GM12864 (cell line): ENCODE measurements at places on chromosomes 6 and 20.

DNA sequence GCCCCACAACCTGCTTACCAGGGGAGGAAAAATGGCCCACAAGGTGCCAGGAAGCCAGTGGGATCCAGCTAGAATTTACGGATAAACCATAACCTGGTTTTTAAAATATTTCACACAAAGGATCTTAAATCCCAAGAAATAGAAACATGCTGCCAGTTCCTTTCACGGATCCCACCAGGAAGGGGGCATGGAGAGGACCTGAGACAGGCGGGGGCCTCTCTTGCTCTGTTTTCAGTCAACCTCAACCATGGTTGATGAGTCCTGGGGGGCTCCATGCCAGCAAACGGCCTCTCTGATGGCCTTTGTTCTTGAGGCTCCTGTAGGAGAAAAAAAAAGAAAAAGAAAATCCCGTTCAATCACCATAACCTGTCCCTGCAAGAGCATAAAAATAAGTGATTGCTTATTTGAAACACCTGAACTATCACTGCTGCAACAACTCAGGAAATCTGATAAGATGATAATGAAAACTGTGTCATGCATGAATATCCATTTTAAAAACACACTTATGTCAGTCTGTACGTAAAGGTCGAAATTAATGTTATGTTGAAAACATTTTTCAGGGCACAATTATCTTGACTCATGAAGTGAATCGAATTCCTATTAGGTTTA, 125.8 kb upstream of the CST7 start:
- DNase-seq: no peak

GRCh38 chr20:47929368-47930115, 144.3 kb upstream of the SULF2 start:
- no peak for DNase-seq

GRCh38 chr6:37273690-37274089, 15.7 kb upstream of the TMEM217 start:
- no peak for DNase-seq

DNA sequence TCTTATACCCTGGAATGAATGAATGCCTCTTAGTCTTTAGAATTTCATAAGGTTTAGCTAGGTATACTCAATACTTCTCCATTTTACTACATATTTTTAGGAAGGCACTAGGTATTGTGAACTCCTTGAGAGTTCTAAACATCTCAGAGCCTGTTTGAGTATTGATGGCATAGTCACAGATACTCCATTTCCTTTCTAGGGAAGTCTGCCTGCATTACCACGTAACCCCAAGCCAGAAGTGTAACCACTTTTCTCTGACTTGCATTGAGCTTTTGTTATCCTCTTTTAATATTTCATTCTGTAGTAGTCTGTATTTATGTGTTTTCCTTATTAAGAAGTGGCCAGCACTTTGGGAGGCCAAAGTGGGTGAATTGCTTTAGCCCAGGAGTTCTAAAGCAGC, 12.2 kb downstream of the TOP1 start:
- DNase-seq: no peak

DNA sequence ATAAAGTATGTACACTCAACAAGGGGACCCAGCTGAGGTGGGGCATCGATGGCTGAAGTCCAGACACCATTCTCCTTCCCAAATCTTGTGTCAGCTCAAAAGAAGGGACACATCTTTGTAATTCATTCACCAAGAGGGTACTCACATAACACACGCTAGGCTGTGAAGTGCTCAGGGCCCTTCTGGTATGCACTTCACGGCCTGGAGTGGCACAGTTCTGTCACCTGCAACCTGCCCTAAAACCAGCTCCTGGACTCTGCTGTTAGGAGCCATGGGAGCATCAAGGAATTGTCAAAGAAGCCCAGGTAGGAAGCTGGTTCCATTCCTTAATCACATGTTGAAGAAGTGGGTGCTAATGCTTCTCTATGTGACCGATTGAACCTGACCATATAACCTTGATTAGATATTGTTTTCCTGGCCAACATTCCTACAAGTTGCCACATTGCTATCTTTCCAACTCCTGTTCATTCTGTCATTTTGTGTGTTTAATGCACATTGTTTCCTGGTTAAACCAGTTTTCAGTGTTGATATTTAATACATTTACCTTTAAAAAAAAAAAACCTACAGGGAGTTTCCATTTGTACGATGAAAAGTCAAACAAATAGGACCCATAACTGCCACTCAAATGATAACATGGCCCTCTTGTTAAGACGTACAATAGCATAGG, 127.3 kb downstream of the TNFRSF21 start:
- DNase-seq: no peak

DNA sequence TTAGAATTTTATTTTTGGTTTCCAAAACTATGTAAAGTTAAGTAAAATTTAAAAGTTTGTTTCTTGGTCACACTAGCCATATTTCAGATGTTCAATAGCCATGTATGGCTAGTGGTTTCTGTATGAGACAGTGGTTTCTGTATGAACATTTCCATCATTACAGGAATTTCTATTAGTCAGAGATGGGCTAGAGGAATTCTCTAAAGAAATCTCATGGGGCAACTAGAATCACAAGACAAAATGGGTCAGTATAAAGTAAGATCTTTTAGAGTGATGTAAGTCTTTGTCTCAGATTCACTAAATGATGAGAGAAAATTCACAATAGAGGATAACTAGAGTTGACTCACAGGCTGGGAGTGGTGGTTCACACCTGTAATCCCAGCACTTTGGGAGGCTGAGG, 149.0 kb downstream of the FUT9 start:
- no peak for DNase-seq

- no peak for DNase-seq
Measured at GRCh38 chr6:38554700-38555413, 84.9 kb downstream of the BTBD9 start.

GRCh38 chr20:5482791-5483190, 166.0 kb upstream of the PROKR2 start:
- no peak for DNase-seq

DNA sequence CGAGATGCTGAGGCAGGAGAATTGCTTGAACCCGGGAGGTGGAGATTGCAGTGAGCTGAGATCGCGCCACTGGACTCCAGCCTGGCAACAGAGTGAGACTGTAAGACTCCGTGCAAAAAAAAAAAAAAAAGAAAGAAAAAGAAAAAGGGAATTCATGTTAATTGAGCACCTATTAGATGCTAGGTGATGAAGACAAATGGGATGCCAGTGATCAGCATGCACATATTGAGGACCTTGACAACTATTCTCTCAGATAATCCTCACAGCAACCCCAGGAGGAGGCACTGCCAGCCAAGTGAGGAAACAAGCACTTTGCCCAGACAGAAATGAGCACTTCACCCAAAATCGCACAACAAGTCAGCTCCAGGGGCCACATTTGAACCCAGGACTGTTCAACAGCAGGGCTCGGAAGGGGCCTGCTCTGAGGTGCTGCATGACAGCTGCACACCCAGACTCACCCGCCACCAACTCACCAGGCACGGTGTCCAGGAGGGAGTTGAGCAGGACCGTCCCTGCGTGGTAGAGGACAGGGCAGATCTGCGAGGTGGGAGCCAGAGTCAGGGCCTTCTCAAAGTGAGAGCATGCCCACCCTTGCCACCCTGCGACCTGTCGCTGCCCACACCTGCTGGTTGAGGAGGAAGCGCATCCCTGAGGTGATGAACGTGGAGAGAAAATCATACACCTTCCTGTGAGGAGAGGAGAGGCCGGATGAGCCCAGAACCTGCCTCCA, 4.6 kb downstream of the PLTP start:
- DNase-seq: no peak

DNA sequence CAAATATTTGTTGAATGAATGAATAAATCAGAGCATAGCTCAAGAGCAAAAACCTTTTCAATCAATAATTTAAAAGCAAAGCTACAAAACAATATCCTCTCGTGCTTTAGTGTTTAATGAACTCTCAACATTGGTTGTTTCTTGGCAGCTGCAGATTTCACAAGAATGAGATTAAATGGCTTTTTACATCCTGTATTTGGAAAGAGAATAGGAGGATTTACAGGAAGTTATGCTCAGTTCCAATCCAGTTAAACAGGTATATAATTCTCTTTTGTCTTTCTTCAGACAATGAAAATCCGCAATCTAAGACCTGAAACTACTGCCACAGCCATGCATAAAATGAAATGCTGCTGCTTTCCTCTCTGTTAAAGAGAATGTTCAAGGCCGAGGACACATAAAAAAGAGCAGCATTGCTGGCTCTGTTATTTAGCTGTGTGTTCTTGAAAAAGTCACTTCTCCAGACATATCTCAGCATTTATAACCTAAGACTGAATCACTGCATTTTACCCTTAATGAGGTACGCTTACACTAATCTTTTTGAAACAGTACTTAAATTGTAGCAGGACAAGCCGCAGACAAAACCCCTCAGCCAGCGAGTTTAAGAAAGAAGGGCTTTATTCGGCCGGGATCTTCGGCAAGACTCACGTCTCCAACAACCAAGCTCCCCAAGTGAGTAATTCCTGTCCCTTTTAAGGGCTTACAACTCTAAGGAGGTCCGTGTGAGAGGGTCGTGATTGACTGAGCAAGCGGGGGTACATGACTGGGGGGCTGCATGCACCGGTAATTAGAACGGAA, 3.6 kb downstream of the C6orf52 start:
- no peak for DNase-seq

DNA sequence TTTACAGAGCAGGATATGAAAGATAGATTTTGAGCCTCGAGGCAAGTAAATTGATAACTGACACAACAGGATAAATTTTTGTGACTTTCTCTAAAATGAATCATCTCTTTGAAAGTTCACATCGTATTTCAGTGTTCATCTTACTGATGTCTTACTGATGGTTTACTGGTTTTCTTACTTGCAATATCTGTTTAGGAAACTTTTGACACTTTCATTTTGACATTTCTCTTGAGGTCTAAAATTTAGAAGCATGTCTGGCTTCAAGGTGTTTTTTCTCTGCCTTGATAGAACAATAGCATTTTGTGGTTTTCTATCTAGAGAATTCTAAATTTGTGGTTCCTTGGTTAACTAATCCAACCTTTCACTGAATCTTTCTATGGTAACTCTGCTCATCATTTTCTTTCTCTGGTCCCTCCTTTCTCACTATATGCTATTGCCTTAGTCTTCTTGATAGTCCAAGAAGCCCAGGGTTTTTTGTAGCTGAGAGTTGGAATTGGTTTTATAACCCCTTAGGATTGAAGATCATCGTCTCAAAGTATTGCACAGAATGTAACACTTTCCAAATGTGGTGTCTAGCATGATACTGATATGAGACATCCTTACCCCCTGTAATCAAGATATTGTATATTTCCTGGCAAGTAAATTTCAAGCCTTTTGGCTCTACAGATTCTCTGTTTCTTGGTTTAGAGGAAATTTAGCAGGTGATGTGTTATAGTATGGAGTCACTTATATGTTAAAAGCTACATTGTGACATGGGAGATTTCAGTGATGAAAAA, 98.7 kb downstream of the RNF144B start:
- DNase-seq: no peak

DNA sequence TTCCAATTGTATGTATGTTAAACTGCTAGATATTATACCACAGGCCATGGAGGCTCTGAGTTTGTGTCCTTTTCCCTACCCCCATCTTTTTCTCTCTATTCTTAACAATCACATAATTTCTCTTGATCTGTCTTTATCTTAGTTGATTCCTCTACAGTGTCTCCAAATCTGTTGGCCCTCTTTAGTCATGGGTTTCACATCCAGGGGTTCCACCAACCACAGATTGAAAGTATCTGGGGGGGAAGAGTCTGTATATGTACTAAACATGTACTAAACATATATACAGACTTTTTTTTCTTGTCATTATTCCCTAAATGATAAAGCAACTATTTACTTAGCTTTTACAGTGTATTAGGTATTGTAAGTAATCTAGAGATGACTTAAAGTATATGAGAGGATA, 20.2 kb downstream of the RAB22A start:
- no peak for DNase-seq

DNA sequence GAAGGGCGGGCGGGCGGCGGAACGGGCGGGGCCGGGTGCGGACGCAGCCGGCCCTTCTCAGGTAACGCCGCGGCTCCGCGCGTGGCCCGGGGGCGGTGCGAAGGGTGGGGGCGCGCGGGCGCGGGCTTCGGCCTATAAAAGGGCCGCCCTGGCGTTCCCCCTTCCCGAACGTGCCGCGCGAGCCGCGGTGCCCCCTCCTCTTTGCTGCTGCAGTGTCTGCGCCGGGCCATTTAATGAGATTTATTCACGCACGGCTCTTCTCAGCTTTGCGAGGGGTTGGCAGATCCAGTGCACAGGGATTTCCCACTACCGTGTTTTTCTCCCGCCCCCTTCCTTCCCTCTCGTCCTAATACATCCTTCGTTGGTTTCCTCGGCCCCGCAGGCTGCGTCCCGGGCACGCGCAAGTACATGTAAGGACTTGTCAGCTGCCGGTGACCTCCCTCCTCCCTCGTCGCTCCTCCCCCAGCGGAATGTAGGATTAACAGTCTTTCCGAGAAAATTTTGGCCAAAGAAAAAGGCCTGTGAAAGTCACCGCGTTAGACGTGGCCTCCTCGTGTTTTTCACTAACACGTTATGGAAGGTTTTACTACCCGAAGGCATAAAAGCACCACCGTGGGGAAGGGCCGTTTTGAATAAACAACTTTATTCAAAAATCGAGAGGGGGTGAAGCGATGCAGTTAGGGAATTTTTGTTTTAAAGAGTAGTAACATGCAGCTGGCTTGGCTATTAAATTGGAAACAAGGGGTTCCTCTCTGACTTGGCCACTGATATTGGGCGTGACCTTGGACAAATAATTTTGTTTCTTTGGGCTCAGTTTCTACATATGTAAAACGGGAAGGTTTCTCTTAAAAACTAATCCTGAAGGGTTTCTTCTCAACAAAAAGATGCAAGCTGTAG, 966 bp upstream of the REV3L start:
- peak; percentile 69 for DNase-seq

GRCh38 chr6:3235486-3235885, 8.0 kb upstream of the TUBB2B start:
- no peak for DNase-seq

GRCh38 chr6:84166395-84166794, 61.0 kb downstream of the CEP162 start:
- DNase-seq: no peak

DNA sequence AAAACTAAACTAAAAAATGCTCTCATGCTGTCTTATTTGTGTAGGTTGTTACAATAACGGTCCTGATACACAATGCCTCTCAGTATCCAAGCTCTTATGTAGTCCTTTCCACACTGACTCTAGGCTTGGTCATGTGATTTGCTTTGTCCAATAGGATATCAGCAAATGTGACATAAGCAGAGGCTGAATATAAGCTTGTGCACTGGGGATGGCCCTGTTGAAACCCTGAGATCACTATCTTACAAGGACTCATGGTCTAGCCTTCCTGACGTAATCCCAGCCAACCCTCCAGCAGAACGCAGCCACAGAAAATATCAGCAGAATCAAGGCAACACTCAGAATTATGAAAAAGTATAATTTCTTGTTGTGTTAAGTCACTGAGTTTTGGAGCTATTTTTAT, 145.1 kb upstream of the CCN2 start:
- no peak for DNase-seq

DNA sequence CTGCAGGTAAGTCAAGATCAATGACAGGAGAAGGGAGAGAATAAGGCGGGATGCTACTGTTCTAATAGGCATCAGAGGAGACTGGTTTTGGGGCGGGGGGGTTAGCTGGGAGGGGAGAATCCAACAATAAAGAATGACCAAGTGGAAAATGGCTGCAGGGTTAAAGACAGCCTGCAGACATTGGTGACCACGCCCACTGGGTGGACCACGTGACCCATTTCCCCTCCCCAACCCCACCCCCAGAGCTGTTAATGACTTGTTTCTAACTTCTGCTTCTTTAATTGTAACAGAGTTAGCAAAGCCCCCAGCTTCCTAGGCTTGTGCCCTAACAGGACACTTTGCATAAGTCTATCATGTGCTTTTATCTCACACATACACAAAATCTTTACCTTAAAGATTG, 344.5 kb downstream of the KIF16B start:
- no peak for DNase-seq

GRCh38 chr6:168925671-168926070, 328.0 kb downstream of the THBS2 start:
- no peak for DNase-seq

- no peak for DNase-seq
Measured at GRCh38 chr6:16769131-16769985, 8.1 kb upstream of the ATXN1 start.
